ENCODE measurements at places on chromosomes 13 and 19. TPM values are rescaled to one million over a fixed set of nuclear protein-coding genes. Genes with fewer than 3 reads are reported as not detected.

The NKPD1 gene
- not detected for polyA plus RNA-seq

The IL4I1 gene
- polyA plus RNA-seq = not detected

The SLITRK5 gene
- not detected for polyA plus RNA-seq

The MRPL54 gene
- polyA plus RNA-seq = 159 TPM

The TSSK6 gene
- polyA plus RNA-seq = 1.1 TPM

The ICAM4 gene
- not detected for polyA plus RNA-seq

The CD209 gene
- not detected for polyA plus RNA-seq

The IGFLR1 gene
- 195 TPM for polyA plus RNA-seq

The MBD3L3 gene
- polyA plus RNA-seq = not detected

The ZNF578 gene
- 7.6 TPM for polyA plus RNA-seq

The GPR180 gene
- 1.6 TPM for polyA plus RNA-seq
